NCI-H446 (cell line): ENCODE measurements at places on chromosomes 5 and 9.

DNA sequence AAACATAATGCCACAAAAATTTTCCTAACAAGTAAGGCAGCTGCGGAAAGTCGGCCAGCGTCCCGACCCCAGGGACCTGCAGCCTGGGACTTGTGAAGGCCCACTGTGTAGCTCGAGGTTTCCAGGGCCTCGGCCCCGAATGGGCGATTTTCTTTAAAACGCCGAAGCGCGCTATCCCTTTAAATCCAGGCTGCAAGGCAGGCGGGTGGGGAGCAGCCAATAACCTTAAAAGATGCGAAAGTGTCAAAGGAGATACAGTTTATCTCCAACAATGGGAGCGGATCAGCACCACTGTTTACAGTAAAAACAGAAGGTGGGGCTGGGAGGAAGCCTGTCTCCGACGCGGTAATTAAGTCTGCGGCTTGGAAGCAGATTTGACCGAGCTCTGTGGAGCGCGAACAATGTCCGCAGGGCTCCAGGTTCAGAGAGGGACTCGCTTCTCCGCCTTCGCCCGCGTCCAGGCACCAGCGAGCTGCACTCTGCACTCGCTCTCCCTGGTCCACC is 1.7 kb upstream of the ZSWIM6 start:
- peak; percentile 35 for DNase-seq

DNA sequence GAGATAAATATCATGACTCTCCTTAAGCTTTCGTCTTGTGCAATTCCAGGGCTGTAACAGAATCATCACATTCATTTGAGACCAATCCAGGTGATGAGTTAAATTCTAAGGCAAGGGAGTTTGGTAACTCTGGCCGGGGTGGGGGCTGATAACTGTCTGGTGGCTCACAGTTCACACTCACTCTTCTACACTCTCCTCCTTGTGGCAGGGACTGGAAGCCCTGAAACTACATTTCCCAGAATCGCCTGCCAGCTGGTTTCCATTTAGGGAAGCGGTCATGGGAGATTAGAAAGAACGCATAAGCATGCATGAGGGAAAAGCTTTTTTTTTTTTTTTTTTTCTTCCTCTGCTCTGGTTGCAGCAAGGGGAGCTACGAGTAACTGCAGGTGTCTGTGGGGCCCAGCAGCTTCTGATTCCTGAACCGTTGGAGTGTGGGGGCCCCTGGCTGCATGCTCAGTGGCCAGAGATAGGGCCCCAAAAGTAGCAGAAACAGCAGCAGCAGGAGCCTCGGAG is 154.8 kb upstream of the TBC1D2 start:
- no peak for DNase-seq

DNA sequence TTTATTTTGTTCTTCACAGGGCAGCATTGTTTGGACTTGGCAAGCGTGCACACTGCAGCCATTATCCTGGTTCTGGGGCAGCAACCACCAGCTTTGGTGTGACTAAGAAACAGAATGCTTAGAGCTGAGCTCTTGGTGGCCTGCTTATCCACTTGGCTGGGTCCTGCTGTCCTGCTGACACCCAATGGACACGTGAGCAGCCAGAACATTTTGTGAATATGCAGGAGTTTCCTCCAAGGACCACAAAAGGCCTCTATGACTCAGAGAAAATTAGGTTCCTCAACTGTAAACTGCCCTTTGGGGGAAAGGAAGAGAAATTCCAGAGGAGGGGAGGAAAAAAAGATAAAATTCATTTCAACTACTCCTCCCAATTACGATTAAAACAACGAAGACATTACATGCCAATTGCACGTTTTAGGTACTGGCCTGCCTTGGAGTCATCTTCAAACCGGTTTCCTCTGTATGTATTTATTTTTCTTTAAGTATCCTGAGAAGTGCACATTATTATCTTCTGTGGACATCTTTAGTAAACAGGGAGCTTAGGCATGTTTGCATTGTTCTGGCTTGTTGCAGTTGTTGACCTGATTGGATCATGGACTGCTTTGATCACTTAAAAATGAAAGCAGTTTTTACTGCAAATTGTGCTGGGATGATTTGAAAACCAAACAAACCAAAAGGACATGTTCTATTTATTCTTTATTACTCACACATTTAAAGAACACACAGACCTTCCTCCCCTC is 82.3 kb upstream of the TLE4 start:
- no peak for DNase-seq

DNA sequence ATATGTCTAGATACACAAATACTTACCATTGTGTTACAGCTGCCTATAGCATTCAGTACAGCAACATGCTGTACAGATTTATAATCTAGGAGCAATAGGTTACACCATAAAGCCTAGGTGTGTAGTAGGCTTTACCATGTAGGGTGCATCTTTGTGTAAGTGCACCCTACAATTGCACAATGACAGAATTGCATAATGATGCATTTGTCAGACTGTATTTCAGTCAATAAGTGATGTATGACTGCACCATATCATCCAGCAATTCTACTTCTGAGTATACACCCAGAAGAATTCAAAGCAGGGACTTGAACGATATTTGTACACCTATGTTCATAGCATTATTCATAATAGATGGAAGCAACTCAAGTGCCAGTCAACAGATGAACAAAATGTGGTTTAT is 100.4 kb upstream of the SLC44A1 start:
- DNase-seq: no peak

DNA sequence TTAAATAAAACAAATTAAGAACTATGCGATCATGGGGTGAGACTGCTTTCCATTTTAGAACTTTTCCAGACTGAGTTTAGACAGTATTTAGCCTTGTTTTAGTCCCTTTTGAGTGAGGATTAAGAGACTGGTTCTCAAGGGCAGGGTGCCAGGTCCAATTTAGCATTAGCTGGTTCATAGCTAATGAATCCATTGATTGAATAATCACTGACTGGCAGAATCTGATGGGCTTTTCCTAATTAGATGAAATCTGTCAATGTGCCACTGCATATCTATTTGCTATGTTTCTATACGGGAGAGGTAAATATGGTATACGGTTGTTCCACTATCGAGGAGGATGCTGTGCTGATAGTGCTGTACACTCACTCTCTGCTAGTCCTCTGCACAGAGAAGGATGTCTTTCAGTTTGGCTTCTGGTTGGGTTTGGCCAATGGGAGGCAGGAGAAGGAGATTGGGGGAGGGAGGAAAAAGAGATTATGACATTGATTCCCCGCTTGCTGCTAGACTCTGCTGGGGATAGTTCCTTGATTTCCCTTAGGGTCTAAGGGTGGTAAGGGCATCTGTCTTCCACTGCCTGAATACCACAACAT is 496.6 kb downstream of the CTNND2 start:
- peak; percentile 43 for DNase-seq

DNA sequence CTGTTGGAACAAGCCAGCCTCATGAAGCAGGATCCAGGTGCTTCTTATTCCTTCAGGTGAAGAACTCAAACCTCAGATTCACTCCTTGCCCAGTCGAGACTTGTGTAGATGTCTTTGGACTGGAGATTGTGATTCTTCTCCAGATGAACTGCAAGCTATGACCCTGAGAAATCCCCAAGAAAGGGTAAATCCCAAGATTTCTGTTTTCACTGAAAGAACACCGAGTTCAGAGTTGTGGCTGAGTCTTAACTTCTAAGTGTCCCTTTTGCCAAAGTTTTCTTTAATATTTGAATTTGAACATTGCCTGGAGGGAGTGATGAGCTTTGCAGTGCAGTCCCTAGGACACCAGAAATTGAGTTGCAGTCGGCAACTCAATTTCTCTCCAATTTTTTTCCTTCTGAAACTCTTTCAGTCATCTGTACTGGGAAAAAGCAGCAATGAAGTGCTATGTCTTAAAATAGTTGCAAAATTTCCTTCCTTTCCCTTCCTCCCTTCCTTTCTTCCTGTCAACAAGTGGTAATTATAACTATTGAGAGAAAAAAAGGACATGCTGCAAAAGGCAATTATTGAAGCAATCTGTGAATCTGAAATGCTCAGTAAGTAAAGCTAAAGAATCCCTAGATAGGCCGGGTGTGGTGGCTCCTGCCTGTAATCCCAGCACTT is 56.1 kb downstream of the ANKRD55 start:
- DNase-seq: no peak

DNA sequence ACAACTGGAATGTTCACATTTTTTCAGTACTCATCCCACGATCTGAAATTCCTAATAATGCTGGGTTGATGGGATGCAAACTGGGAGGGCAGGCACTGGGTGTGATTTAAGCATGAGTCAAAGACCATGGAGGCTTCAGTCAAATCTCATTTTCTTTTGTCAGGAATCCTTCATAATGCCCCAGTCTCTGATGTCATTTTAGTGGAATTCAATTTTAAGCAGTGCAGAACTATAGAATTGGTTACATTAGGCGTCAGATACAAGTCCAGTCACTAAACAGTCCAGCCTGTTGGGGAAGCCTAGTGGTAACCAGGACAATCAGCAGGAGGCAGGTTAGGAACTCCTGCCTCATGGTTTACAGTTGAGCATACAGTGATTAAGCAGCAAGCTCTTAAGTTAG is 41.0 kb upstream of the TMEM215 start:
- no peak for DNase-seq

DNA sequence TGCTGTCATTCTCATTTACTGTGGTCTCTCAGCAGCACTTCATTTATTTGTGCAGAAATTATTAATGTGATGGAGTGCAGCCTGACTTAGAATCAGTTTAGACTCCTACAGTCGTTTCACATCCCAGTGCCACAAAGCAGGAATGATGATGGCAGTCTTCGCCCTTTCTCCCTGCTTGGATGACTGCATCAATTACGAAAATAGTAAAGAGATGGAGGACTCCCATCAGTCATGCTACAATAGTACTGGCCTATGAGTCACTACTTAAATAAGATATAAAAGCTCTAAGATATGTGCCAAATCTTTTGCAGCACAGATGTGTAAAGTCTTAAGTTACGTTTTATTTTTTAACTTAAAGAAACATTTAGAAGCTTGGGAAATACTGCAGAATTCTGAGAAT is 263.9 kb downstream of the CHSY3 start:
- no peak for DNase-seq

DNA sequence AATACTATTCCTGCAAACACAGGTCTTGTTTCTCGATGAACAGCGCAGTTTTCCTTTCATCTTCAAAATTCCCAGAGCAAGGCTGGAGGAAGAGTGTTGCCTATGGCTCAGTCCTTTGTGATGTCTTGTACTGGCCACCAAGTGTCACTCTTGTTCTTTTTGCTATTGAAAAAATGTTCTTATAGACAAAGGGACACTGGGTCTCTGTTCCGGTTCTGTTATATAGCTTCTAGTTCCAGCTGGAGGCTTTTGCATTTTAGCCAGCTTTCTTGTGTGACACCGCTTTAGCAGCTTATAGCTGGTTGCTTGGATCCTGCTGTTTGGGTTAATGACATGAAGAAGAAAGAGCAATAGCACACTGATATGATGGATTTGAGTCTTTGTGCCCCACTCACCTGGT is 343.7 kb upstream of the KCNN2 start:
- DNase-seq: no peak

DNA sequence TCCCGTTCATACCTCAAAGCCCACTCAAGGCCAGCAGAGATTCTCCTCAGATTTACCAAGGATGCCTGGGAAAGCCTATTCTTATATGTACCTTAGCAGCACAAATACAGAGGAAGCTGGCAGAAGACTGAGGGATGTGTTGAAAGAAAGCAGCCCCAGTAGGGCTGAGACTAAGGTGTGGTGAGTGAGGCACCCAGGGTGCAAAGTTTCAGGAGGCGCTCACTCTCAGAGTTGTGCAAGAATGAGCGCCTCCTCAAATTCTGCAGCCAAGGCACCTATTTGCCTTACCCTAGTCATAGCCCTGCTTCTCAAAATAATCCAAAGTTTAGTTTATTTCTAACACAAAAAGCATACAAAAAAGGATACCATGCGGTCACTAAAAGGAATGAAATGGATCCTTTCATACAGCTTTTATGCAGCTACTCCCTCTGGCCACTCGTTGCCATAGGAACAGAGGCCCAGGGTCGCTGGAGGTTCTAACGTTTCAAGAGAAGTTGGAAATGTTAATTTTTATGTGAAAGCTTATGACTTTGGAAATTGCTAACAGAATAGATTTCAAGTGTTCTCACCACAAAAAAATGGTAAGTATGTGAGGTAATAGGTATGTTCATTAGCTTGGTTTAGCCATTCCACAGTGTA is 79.7 kb upstream of the SMIM23 start:
- no peak for DNase-seq

GRCh38 chr5:154284433-154284832 is 93.9 kb downstream of the GALNT10 start:
- no peak for DNase-seq

GRCh38 chr5:173679909-173680630 is 63.6 kb upstream of the BOD1 start:
- no peak for DNase-seq

DNA sequence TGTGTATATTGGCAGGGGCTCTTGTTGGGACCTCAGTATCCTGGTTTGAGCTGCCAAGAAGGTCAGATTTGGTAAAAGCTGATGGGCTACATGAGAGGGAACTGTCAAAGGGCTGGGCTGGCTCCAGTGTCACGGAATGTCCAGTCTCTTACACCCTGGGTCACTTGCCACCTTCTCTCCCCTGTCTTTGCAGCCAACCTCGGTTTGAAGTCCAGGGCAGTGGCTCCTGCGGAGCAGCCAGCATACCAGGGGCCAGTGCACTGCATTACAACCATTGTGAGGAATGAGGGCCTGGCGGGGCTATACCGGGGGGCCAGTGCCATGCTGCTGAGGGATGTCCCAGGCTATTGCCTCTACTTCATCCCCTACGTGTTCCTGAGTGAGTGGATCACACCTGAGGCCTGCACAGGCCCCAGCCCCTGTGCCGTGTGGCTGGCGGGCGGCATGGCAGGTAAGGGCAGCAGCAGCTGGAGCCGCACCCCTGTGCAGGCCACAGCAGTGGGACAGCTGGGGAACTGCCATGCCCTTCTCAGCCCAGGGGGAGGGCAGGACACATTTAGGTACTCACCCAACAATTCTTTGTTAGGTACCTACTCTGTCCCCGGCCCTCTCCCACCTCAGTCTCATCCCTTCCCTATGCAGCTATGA is 24.2 kb downstream of the IL9 start:
- DNase-seq: no peak

GRCh38 chr9:135050072-135050990 is 37.1 kb upstream of the OLFM1 start:
- DNase-seq: no peak

DNA sequence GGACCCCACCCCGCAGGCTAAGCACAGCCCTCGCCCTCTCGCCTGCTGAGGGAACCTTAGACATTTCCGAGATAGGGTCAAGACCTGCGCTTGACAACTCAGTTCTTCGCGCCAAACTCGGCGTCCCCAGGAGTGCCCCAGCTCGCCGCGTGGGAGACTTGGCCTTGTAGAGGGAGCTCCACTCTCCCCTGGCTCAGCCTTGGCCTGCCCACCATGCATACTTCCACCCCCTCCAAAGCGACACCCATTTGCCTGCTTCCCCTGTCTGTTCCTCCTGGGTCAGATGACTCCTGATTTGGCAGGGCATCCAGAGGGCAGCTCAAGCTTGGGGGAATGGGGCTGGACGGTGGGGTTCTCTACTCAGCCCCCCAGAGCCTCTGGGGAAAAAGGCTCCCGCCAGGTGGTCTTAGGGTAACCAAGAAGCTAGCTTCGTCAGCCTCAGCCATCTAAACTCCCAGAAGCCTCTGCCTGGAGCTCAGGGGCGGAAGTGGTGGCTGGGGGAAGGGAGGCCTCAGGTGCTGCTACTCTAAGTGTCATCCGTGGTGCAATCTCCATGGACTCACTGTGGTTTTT is 560 bp downstream of the DOCK2 start:
- no peak for DNase-seq

GRCh38 chr9:124473310-124473709 is 23.1 kb downstream of the ADGRD2 start:
- no peak for DNase-seq

GRCh38 chr5:15889001-15889400 is 290.6 kb downstream of the MARCHF11 start:
- DNase-seq: no peak

- DNase-seq: no peak
These were observed 243.6 kb upstream of the PANK3 start for GRCh38 chr5:168822745-168823281.

GRCh38 chr9:489198-490197 is 274.8 kb downstream of the DOCK8 start:
- DNase-seq: no peak
